ENCODE measurements at places on chromosomes 7 and 10.
A peak's percentile ranks its signal among the peaks of the same experiment; 100 is the strongest.

DNA sequence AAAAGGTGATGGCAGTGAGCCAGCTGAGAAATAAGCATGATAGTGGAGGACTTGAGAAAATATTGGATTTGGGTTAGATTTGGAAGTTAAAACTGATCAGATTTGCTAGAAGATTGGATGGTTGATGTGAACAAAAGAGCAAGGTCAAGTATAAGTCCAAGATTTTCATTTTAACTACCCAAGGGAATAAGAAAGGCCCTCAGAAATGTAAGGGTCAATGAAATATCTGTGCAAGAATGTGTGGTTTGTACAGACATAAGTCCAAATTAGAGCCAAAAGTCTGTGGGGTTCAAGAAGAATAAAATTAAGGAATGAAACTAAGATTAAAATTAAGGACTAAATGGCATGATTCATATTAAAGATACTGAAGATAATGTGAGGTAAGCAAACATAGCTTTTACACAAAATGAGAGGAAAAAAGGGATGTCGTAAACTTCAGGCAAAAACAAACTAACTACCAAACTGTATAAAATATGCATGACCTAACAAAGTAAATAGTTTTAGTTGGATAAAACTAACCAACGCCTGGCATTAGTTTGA lies 78.4 kb upstream of the CACNA2D1 start:
- no peak for DNase-seq

- DNase-seq: no peak
Observed at GRCh38 chr7:121901026-121901425, 28.1 kb downstream of the PTPRZ1 start.

DNA sequence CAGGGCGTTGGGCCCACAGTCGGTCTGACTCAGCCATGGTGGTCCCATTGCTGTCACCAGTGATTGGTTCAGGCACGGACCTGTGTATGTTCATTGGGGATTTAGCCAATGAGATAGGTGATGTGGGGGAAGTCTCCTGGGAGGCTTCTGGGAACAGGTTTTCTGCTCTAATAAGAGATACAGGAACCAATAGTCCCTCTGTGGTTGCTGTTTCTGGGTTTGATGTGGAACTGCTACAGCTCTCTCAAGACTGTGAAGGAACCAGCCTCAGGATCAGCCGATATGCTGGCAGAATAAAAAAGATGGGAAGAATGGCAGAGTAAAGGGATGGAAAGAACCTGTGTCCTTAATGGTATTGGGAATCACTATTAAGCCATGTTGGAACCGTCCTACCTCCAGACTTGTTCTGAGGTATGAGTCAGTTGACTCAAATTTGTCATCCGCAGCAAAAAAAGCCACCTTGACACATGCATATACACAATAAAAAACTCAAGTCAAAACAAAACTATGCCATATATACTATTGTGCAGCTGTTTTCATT lies 70.6 kb downstream of the MCMBP start:
- no peak for DNase-seq

GRCh38 chr7:157570531-157571200 lies 233.9 kb downstream of the DNAJB6 start:
- DNase-seq: no peak

- DNase-seq: peak; percentile 33
Observed at GRCh38 chr10:76778914-76779795, 858.5 kb downstream of the KCNMA1 start.

- no peak for DNase-seq
Observed at GRCh38 chr7:157793087-157793353, 456.2 kb downstream of the DNAJB6 start.

GRCh38 chr10:4006051-4006450 lies 221.0 kb upstream of the KLF6 start:
- DNase-seq: no peak

DNA sequence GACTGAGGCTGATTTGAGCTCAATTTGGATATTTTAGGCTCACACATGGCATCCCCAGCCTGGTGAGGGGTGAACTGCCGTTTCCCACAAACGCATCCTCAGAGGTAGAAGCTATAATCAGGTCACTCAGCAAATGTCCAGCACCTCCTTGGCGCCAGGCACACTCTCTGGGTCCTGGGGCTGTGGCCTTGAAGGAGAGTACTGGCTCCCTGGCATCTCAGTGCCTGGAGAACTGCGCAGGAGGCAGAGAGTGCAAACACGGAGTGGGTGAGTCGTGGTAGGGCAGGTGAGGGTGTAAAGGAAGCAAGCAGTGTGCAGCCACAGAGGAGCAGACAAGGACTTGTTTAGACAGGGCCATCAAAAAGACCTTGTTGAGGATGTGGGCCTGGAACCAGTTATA lies 224.0 kb upstream of the ZNF32 start:
- DNase-seq: no peak

DNA sequence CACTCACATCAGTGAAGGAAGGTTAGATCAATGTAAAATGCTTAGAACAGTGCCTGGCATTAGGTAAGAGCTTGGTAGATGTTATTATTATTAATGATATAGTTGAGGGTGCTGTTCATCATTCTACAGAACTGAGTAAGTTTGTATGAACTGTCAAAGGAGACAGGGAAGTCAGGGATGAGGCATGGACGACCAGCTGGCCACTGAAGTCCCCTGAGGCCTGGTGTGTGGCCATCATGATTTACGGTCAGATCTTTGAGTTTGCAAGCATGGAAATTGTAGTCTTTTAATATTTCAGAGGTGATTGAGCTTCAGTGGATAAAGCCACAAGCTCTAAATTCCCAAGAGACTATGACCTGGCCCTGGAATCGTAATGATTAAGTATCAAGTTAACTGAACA lies 6.9 kb downstream of the ARMC3 start:
- DNase-seq: no peak

DNA sequence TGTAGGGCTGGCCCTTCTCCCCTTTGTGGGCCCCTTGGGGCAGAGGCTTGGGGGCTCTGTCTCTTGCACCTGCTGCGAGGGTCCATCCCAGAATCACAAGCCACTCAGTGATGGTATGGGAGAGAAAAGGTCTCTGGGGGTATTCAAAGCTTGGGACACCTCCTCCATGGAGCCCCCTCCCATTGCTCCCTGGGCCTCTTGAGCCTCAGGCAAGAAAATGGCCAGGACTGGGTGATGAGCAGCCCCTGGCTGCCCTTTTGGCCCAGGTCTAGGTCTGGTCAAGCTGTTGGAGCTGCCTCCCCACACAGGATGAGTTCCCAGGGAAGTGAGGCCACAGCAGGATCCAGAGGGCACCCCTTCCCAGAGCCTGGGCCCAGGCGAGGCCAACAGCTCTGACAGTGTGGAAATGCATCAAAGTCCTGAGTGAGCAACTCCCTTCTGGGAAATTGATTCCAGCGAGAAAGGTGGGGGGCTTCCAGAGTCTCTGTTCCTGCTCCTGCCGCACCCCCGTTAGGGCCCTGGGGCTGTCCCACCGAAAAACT lies 3.4 kb upstream of the MYL7 start:
- DNase-seq: no peak

DNA sequence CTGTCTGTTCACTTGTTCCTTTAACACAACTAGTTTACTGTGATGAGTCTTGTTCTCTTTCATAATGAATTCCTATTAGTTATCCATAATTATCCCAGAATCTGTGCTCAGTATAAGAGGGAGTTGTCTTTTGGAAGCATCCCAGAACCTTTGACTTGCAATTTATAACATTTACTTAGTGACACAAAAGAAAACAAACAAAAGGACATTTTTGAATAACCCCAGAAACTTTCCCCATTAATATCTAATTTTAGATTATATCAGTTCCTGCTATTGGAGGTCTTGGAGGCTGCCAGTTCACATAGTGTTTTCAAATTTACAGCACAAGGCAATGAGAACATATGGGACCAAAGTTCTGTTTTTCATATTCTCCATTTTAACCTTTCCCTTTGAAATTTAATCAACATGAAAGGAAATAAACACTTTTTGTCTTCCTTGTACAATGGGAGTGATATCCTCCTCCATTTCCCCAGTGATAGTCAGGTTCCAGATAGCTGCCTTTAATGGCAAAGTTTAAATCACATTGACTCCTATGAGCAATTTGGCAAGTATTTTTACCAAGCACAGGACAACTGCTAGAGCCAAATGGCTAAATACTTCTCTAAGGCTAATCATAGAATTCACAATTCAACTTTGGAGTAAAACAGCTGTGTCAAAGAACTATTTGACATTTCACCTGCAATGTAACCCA lies 37.1 kb upstream of the GNAT3 start:
- DNase-seq: no peak

DNA sequence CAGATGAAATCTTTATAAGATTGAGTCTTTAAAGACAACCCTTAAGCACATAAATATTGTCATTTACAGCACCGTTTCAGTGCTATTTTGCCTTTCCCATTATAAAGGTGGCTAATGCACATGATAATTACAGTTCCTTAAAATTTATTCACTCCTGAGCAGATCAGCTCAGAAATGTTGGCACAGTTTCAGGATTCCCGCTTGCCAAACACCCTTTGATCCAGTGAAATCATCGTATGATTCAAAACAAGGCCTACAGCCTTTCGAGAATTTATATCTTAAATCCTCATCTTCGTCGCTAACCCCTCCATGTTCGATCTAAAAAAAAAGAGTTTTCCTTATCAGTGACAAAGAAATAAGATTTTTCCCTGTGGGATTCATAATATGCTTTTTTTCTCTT lies 14.1 kb upstream of the SOSTDC1 start:
- DNase-seq: no peak

- no peak for DNase-seq
Observed at GRCh38 chr7:77258014-77258413, 58.4 kb upstream of the FGL2 start.

- no peak for DNase-seq
Observed at GRCh38 chr7:36285276-36285675, 104.4 kb upstream of the ANLN start.

DNA sequence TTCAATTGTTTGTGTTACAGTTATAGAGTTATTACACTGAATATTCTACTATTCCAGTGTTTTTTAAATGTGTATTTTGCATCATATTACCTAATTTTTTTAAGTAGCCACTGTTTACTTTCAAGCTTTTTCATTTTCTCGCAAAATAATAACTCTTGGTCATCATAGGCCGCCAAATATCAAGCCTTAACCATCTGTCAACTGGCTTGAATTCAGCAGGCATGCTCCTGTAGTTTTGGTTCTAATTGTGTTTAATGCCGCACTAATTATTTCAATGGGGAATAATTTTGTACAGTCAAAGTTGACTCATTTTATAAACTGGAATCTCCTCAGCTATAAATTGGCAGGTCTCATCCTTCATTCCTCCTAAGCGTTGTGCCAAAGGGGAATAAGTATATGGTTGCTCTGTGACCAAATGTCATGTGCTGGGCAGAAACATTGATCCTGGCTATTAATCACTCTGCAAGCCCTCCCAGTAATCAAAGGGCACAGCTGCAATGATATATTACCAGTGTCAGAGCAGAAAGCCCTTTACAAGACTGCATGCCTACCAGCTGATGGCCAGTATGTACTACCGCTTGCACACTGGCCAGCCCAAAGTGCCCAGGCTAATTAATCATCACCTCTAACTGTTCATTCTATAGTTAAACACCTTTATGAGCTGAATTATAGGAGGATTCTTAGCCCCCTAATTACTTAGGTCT lies 74.8 kb downstream of the SKAP2 start:
- no peak for DNase-seq

GRCh38 chr7:130024390-130024789 lies 26.8 kb downstream of the ZC3HC1 start:
- peak; percentile 31 for DNase-seq

DNA sequence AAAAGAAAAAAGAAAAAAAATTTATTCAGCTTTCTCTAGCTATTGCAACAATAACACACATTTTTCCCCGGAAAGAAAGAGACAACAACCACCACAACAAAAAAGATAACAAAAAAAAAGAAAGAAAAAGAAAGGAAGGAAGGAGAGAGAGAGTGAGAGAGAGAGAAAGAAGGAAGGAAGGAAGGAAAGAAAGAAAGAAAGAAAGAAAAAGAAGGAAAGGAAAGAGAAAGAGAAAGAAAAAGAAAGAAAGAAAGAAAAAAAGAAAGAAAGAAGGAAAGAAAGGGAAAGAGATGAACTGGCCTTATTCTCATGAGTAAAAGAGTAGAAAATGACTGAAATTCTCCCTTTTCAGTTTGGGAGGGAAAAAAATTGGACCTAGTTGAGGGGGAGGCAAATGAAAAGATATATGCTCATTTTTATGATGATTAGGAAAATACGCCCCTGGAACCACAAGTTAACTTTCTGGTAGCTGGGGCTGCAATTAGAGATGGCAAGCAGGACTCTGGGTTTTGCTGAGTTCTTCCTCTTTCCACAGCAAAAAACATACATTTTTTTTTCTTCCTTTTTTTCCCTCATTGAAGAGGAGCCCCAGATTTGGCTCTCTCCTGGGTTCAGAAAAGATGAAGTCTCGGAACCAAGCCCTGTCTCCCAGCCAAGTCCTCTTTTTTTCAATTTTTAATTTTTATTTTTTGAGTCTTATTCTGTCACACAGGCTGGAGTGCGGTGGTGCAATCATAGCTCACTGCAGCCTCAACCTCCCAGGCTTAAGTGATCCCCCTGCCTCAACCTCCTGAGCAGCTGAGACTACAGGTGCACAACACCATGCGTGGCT lies 12.6 kb upstream of the PRDX3 start:
- no peak for DNase-seq

DNA sequence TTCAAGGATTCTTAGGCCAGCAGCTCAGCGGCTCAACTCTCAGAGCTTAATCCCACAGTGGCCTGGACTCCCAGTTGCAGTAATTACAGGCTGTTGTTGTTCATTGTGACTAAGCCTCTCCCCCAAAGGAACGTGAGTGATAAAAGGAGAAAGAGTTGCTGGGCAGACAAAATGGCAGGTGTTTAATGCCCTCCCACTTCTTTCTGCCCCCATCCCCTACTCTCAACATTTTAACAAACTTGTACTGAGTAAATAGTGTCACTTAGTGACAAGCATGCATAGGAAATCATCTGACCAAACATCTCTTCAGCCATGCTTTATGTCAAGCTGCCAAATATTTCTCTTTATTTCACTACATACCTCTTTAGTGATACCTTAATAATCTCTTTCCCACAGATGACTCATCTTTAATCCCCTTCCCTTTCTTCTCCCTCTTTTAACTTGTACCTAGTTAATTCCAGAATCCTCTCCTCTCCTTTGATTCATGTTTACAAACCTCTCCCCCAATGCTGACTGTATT lies 12.4 kb upstream of the MTERF1 start:
- no peak for DNase-seq

GRCh38 chr7:38316733-38317360 lies 43.4 kb upstream of the TARP start:
- DNase-seq: no peak

DNA sequence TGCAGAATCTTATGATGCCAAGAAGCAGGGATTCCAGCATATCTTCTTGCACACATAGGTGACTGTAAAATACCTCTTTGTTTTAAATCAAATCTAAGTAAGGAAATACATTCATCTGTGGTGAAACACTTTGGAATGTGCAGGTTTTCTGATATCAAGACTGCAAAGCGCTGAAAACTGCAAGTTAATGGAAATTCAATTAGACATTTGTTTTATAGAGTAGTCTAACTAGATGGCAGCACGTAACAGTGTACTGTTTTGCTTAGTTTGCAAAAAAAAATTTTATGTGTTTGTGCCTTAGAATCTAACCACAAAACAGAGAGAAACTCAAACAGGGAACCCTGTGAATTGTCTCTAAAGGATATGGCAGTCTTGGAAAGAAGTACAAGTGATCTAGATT lies 259.2 kb downstream of the HDAC9 start:
- no peak for DNase-seq

Data from AG04449 (cell line).